Stimulated activated CD4-positive, alpha-beta T cell treated with anti-CD3 and anti-CD28 coated beads, TNF-alpha, amount 100 ng/mL, for 24 hours (primary cell): ENCODE measurements at places on chromosomes 12 and 14.

GRCh38 chr12:117028254-117028653 is 71.0 kb downstream of the TESC start:
- no peak for DNase-seq

DNA sequence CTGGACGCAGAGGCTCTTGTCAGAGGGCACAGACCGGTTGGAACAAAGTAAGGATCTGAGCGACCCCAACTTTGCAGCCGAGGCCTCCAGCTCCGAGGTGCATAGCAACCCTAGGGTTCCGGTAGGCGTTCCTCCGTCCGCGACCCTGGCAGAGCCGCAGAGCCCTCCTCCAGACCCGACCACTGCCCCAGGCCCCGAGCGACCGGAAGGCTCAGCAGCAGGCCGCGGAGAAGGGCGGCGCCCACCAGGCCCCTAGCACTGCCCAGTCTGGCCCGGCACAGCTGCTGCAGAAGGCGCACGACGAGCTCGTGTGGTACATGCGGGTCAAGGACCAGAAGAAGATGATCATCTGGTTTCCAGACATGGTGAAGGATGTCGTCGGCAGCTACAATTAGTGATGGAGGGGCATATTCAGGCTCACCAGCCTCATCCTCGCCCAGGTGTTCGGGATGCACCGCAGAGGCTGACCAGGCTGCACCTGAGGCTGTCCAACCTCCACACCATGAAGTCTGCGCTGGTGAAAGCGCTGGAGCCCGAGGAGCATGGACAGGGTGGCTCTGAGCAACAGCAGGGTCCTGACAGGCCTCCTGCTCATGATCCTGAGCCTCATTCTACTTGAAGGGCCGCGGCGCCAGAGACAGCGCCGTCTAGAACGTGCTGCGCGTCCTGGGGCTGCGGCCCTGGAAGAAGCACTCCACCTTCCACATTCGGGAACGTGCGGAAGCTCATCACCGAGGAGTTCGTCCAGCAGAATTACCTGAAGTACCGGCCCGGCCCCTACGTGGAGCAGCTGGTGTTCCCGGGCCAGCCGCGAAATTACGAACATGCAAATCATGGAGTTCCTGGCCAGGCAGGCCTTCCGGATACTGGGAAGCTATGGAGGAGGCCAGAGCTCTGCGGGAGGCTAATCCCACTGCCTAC is 24.5 kb downstream of the CAPS2 start:
- DNase-seq = no peak

- no peak for DNase-seq
Observed at GRCh38 chr14:78950649-78951048, 780.5 kb downstream of the NRXN3 start.

- no peak for DNase-seq
Observed at GRCh38 chr12:57165741-57166140, 18.3 kb upstream of the LRP1-AS start.

- DNase-seq = no peak
Observed at GRCh38 chr14:99966912-99967311, 98.3 kb upstream of the EVL start.

GRCh38 chr14:32825058-32825457 is 113.6 kb upstream of the NPAS3 start:
- no peak for DNase-seq

DNA sequence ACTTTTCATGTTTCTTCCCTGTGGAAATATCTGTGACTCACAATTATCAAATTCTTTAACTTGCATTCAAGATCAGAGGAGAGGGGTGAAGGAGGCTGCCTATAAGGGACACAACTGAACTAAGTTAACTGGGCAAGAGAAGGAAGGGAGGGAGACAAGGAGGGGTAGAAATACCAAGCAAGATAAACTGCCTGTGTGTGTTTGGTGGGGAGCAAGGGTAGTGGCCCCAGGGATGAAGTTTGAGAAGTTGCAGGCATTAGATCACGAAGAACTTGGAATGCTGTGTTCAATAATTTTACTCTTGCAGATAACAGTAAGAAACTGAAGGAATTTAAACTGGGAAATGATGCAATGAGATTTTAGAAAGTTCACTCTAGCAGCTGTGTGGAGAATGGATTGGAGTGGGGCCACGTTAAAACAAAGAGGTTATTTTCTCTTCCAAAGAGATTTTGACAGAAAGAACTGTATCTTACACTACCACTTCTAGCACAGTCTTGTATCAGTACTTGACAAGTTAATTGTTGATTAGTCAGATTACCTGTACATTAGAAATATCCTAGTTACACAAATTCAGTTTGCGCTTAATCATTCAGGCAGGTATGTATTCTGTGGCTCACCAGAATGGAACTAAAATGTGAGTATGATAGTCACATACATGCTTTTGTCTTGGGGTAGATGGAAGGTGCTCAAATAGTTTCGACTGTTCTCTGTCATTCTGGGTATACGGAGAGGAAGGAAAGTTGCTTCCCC is 7.4 kb downstream of the PKP2 start:
- DNase-seq = no peak

GRCh38 chr14:83702619-83703018 is 1827.3 kb upstream of the FLRT2 start:
- DNase-seq = no peak

DNA sequence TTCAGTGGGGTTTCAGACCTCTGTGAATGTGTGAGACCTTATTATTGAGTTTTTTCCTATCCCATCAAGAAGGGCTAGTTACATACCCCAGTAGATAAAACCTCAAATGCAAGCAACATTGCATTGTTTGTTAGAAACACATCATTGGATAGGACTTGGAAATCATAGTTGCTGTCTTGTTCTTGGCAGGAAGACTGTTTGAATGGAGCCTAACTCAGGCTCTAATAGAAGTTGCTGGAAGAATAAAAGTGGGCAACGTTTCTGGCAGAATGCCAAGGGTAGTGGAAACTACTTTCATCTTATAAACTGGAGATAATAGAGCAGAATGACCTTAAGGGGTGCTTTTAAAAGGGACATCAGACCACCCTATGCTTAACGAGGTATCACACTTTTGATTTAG is 9.9 kb upstream of the PTHLH start:
- DNase-seq = no peak

DNA sequence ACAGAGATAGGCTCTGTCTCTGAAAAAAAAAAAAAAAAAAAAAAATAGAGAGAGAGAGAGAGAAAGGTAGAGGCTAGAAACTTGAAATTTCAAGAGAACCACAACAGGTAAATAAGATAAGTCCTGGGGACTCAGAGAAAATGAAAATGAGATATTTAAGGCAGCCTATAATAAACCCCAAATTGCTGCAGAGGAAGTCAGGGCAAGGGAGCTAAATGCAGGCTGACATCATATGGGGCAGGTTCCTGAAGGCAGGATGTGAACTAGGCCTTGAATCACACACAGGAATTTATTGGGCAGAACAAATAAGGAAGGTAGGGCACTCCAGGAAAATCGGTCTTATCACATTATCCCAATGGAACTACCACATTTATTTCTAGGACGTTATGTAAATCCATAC is 54.9 kb upstream of the NUDT4 start:
- no peak for DNase-seq

GRCh38 chr14:105026033-105026785 is 5.3 kb upstream of the CDCA4 start:
- DNase-seq = no peak

- DNase-seq = peak; percentile 14
Observed at GRCh38 chr12:117587631-117588287, 226.3 kb upstream of the NOS1 start.

GRCh38 chr12:106583242-106584103 is 669 bp downstream of the RFX4 start:
- no peak for DNase-seq

GRCh38 chr12:127716166-127716565 is 550.8 kb upstream of the TMEM132C start:
- no peak for DNase-seq

- no peak for DNase-seq
Observed at GRCh38 chr14:25004389-25004809, 45.5 kb downstream of the STXBP6 start.

GRCh38 chr12:69894800-69895383 is 69.9 kb downstream of the MYRFL start:
- no peak for DNase-seq

- DNase-seq = no peak
Observed at GRCh38 chr14:61552241-61552640, 143.1 kb upstream of the HIF1A start.

DNA sequence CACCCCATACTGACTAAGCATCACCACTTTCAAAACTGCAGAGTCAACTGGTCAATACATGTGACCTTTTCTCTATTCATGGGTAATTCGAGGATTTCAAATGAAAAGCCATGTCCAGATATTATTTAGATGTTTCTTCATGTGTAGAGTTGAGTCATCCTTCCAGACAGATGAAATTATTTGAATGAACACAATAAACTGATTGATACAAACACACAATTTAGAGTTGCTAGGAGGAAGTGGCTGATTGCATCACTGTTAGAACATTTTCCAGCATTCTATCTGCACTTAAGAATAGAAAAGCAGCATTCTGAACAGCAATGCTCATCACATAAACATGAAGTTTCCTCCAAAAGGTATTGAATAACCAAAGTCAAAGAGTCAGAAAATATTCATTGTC is 273.5 kb upstream of the SOX5 start:
- no peak for DNase-seq

GRCh38 chr12:86233126-86233525 is 23.1 kb downstream of the MGAT4C start:
- DNase-seq = no peak

GRCh38 chr12:93156086-93156716 is 221.5 kb upstream of the NUDT4 start:
- DNase-seq = no peak

- no peak for DNase-seq
Observed at GRCh38 chr14:23580948-23581281, 2.3 kb upstream of the JPH4 start.

GRCh38 chr12:89712706-89713105 is 4.1 kb upstream of the ATP2B1 start:
- DNase-seq = no peak

DNA sequence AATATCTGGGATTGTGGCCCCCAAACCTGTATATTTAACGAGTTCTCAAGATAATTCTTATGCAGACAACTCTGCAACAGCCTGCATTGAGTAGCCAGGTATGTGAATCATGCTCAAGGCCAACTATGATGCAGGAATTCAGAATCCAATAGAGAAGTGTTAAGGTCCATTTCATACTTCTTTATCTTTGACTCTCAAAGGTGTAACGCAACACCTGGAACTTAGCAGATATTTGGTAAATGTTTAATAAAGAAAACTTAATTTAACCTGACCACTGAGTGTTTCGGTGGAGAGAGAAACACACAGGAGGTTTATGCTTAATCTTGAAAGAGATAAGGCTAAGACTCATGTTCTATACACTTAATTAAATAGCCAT is 156.5 kb upstream of the PLEKHG7 start:
- DNase-seq = no peak

- DNase-seq = no peak
Observed at GRCh38 chr14:104169005-104169698, 30.8 kb downstream of the KIF26A start.

- no peak for DNase-seq
Observed at GRCh38 chr14:70107309-70107708, 81.4 kb downstream of the SLC8A3 start.

DNA sequence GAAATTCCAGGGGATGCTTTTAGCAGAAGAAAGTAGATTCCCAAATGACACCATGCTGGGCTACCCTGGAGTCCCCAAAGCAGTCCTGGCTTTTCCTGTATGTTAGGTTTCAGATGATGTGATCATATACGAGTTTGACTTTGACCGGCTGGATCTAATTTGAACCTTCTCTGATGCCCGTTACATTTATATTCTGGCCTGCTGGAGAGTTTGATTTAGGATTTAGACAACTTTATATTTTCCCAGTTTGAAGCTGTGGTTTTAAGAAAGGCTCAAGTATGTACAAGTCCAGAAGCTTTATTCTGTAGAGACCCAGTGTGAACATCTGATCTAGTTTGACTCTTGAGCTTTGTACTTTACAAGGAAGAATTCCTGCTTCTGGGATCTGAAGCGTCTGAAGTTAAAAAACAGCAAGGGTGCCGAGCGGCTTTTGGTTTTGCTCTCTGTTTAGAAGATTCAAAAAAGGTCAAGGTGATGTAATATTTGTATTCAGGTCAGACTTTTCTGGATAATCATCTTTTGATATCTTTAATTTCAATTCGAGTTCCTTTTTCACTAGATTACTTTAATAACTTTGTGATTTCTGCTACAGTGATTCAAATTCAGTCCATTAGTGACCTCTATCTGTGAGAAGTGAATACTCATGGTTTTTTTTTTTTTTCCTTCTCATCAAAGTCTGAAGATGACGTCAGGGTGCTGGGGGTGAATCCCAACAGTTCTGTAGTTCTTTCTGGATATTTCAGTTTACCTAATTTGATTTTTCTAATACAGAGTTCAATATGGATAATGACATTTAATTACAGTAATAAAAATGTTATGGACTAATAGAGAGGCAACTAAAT is 6.3 kb downstream of the FLRT2 start:
- no peak for DNase-seq

GRCh38 chr12:95085612-95086011 is 12.2 kb upstream of the NR2C1 start:
- no peak for DNase-seq

- no peak for DNase-seq
Observed at GRCh38 chr14:89288114-89288513, 128.9 kb downstream of the FOXN3 start.

DNA sequence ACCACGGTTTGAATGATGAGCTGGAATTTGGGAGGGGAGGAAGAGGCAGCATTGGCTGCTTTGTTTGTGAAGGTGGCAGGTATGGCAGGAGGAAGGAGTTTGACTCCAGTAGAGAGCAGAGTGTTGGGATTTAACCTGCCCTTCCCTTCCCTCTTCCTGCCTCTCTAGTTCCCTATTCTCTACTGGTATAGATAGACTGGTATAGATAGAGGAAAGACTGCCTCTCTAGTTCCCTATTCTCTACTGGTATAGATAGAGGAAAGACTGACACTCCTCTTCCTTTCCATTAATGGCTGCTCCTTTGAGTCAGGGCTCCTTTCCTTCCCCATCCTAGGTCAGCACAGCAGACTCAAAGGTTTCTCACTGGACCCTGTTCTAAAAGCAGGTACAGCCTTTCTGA is 8.4 kb upstream of the SYCP3 start:
- DNase-seq = no peak

DNA sequence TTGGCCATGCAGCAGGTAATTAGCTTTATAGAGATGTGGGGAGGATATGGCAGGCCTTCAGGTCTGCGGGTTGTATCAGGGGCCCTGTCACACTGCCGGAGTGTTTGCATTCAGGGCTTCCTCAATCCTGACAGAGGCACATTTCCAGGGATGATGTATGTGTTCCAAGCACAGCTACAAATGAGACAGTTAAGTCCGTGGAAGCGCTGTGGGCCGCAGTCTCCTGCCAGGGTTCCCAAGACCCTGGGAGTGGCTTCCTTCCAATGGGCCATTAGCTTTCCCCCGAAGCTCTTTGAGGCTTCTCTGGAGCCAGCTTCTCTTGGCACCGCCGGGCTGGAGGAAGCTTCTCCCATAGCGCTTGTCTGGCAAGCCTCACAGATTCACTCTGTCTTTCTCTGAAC is 1524.7 kb upstream of the TMEM132C start:
- DNase-seq = no peak
